ENCODE measurements at places on chromosomes 6 and 20.
A peak's percentile ranks its signal among the peaks of the same experiment; 100 is the strongest.

DNA sequence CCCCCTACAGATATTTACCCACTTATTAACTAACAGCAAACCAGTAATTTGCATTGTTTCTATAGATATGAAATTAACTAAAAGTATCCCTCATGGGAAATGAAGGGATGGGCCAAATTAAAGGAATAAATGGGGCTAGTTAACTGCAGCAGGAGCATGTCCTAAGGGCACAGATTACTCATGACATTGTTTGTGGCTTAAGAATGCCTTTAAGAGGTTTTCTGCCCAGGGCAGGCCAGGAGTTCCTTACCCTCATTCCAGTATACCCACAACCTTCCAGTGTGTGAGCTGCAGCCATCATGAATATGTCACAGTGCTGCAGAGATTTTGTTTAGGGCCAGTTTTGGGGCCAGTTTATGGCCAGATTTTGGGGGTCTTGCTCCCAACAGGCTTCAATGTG, 1101.9 kb downstream of the PRIM2 start:
- no peak for DNase-seq

- peak; percentile 63 for DNase-seq
These were observed 416.9 kb downstream of the FRK start for GRCh38 chr6:115643762-115644161.

- no peak for DNase-seq
These were observed 107.5 kb downstream of the TAF4 start for GRCh38 chr20:61957961-61958715.

DNA sequence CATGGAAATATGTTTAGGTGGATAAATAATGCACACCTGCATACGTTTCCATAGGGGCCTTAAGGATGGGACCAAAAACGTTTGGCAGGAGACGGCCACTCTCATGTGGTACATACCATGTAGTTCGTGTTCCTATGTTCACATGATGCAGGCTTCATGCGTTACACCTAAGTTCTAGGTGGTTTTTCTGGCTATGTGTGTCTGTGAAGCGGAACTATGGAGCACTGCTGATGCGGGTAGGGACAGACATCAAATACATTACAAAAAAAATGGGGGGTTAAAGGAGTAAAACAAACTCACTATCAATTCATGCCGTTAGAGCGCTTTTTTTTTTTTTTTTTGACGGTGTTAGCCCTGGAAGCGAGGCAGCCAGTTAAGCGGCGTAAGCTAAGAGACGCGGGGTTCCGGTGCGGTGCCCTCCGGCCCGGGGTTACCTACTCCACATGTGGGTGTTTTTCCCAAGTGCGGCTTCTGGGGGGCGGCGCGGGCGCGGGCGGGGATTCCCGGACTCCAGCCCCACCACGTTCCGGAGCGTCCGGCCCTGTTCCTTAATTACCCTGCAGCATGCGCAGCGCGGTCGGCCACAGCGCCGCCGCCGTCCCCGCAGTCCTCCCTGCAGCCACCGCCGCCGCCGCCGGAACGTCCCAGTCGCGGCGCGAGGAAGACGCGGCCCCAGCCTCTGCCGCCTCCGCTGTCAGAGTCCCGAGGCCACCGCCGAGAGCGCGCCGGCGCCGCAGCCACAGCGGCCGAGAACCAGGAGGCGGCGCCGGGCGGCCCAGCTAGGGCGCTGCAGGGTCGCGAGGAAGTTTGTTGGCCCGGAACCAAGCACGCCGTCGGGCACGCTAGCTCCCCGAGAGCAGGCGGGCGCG, 648 bp downstream of the COL19A1 start:
- peak; percentile 47 for DNase-seq

- no peak for DNase-seq
These were observed 54.2 kb upstream of the MAFB start for GRCh38 chr20:40743141-40743775.

DNA sequence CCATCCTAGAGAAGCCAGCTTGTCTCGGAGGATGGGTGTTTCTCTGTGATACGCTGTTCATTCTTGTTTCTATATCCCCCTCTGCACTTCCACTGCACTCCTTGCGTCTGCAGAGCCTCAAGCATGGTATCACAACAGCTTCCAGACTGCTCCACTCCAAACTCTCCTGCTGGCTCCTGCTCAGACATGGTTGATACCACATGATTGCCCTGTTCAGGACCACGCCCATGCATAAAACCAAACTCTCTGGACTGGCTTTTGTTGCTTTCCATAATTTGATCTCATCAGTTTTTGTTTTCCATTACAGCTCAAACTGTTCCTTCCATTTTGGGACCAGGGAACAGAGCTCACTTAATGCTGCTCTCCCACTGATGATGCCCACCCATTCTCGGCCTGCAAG, 30.0 kb upstream of the SMIM29 start:
- DNase-seq: no peak

GRCh38 chr20:14553774-14554534, 216.5 kb upstream of the FLRT3 start:
- peak; percentile 23 for DNase-seq

DNA sequence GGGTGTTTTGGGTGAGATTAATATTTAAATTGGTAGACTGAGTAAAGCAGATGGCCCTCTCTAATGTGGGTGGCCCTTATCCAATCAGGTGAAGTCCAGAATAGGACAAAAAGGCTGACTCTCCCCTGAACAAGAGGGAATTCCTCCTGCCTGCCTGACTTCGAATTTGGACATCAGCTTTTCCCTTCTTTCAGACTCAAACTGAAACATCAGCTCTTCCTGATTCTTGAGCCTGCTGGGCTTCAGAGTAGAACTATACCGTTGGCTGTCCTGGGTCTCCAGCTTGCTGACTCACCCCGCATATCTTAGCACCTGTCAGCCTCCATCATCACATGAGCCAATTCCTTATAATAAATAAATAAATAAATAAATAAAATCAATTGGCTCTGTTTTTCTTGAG, 15.0 kb upstream of the TGM6 start:
- DNase-seq: no peak

DNA sequence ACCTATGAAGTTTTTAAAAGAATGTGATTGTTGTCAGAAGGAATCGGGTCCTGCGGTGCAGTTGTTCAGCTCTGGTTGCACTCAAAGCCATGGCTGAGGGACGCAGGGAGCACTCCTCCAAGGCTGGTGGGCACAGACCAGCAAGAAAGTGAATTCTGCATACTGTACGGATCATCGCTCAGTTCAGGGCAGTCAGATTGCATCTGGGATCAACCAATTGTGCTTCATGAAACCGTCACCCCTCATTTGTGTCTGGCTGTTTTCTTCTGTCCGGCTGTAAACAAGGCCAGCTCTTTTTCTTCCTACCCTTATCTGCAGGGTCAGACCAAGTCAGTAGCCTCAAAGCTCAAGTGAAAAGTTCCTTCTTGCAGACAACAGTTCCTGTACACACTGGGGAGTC, 478.3 kb downstream of the TFAP2A start:
- DNase-seq: no peak

DNA sequence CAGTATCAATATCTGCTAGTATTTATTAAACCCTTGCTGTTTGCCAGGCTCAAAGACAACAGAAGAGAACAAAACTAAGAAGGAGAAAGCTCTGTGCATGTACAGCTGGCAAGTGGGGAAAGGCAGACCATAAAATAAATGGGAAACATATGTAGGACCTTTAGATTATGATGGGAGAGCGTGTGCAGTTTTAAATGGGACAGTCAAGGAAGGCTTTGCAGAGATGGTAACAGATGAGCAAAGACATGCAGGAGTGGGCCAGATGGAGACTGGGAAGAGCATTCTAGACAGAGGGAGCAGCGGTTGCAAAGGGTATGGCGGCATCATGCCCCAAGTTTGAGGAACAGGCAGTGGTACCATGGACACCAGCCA, 260.0 kb downstream of the NRN1 start:
- DNase-seq: peak; percentile 23

GRCh38 chr20:33282991-33283555, at the start of gene BPIFB1:
TSS of gene BPIFB1 (plus strand) at chr20:33283214. CDS start at chr20:33286074, 2,860 bp downstream.
- no peak for DNase-seq

DNA sequence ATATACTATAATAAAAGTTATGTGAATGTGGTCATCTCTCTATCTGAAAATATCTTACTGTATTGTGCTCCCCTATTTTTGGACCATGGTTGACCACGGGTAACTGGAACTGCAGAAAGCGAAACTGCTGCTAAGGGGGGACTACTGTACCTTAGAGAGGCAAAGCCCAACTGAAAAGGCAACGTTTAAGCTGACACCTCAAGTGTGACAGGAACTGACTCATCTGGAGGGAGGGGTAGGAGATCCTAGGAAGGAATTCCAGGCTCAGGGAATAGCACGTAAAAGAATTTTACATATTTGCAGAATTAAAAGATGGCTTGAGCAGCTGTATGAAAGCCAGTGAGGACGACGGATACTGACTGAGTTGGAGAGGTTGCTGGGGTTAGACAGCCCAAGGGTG, 34.8 kb downstream of the ELOVL2 start:
- DNase-seq: peak; percentile 78

DNA sequence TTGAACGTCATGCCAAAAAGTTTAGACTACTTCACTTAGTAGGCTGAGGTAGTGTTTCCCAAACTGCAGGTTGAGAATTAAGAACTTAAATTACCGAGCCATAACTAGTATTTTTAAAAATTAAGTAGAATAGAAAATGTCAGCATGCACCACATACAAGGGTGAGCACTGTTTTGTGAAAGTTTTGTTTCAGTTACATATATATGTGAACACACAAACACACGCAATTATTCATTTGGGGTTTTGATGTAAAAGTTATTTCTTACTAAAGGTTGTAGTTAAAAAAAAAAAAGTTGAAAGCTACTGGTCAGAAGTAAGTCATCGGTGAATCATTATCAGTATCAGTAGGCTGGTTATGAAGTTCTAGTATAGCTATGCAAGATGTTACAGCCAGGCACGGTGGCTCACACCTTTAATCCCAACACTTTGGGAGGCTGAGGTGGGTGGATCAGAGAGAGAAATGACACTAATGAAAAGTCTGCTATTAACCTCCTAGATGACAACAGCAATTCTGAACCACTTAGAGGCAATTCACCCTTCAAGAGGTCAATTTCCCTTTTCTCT, 24.1 kb downstream of the FASTKD5 start:
- no peak for DNase-seq

DNA sequence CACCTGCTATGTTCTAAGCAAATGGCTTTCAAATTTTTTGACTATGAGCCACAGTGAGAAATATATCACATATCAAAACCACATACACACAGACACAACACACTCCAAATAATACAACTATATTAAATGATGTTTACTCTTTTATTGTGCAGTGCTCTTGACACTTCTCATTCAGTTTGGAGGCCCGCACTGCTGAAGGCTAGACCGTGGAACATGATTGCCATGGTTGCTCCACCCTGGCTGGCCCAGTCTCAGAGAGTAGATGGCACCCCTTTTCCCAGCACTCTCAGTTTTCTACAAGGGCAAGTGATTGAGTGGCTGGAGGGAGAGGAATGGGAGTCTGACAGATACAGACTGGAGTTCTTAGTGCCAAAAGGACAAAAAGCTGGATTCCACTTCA, 86.9 kb downstream of the SH3BGRL2 start:
- DNase-seq: no peak

DNA sequence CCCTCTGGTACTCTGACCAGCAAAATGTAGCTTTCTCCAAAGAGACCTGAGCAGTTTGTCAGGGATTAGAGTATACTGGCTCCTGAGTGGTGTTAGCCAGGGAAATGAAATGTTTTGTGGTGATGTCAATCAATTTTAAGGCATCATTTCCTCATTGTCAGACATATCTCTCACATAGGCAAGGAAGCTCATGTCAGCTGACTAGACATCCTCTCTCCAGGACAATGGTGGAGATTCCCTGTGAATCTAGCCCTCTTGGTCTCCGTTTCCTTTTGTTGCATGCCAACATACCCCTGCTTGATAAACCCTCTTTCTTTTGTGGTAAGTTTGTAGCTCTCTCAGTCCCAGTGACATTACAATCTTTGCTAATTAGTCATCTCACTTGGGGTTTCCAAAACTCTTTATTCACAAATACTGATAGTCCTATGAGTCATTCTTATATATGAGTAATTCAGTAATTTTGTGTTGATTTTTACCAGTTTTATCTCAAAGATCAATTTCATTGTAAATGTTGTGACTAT, 135.6 kb upstream of the PTPRK start:
- DNase-seq: peak; percentile 96

DNA sequence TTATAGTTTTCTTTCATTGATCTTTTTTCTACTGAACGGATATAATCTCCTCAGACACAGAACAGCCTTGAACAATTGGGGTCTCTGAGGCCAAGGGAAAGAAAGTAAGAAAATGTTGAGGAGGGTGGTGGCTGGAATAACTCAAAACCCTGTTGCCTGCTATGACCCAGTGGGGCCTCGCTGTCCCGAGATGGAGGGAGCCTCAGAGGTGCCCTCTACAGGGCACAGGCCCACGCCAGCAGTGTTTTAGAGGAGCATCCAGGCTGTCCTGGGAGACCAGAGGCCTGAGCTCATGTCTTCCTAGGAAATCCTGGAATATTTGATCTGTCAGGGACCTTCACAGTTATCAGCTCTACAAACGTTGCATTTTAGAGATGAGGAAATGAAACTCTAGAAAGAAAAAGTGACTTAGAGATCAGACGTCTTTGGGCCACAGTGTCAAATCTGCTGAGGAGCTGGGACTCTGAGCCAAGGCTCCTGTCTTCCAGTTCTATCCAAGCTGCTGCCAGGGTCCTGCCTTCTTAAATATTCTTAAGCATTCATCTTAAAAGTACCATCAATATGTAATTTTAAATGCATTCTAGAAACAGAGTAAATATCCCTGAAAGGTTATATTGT, 26.3 kb downstream of the ALDH5A1 start:
- peak; percentile 49 for DNase-seq

DNA sequence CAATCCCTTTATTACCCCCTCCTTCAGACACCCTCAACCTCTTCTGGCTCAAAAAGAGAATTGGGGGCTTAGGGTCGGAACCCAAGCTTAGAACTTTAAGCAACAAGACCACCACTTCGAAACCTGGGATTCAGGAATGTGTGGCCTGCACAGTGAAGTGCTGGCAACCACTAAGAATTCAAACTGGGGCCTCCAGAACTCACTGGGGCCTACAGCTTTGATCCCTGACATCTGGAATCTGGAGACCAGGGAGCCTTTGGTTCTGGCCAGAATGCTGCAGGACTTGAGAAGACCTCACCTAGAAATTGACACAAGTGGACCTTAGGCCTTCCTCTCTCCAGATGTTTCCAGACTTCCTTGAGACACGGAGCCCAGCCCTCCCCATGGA, 2.2 kb downstream of the TNF start:
- DNase-seq: no peak

DNA sequence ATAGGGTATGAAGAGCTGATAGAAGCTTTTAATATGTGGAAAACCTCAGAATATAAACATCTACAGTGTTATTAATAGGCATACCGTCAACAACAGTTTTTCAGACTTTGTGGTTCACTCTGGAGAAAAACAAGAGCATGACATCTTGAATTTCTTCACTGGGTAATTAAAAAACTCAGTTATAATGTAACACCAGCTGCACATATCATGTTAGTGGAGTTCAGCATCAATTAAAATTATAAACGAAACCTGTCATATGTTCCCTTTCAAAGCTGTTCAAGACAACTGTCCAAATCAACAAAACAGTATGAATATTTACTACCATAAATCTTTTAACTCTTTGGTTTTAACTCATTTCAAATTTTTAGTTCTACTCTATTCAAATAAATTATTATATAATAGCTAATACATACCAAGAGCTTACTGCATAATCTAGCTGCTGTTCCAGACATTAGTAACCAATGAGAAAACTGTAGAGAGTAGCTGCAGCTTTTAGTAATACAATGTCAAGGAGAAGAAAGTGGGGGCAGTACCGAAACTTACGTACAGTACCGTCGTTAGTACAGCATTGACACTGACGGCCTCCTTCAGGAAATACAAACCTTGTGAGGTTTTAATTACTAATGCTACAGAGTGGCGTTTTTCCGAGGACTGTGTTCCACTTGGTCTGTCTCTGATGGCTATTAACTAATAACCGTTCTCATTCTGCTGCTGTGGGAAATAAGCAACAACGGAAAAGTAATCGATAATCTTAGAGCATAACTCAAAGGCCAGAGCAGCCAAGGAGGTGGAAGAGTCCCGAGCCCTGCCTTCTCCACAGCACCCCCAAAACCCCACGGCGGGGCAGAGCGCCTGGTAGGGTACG, 532 bp upstream of the PM20D2 start:
- peak; percentile 30 for DNase-seq

Data from EH (cell line).